Osteoblast (primary cell): ENCODE measurements at places on chromosomes 1 and 21. TPM values are rescaled to one million over a fixed set of nuclear protein-coding genes. Genes with fewer than 3 reads are reported as not detected.

- peak; percentile 86 for DNase-seq
Measured at GRCh38 chr21:37199057-37199924, 67.8 kb downstream of the VPS26C start.

GRCh38 chr1:60573726-60574409 lies 500.3 kb upstream of the C1orf87 start:
- no peak for DNase-seq

DNA sequence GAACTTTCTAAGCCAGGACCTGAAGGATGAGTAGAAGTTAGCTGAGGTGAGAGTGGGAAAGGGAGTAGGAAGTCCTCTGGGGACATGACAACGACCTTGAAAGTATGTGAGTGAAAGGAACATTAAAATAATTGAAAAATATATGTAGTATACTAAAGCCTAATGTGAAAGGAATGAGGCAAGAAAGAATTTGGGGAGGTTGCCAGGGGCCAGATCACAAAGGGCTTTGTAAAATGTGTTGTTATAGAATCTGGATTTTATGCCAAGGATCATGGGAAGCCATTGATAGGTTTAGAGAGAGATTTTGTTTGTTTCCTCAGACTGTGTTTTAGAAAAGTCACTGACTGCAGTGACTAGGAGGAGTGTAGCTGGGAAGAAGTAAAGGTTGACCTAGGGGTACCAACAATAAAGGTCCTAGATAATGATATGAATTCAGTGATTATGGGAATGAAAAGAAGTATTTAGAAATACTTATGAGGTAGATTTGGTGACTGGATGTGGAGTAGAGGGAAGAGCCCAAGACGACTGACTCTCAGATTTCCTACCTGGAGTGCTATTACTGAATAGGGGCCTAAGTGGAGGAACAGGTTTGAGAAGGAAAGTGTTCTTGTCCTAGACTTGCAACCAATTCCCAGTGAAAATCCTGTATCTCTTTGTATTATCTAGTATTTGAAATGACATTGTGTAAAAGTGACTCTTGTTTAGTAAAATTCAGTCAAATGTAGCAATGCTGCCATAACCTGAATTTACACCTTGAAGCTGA lies 179.8 kb downstream of the PHTF1 start:
- DNase-seq = no peak

GRCh38 chr21:21973806-21974205 lies 975.6 kb downstream of the NCAM2 start:
- peak; percentile 0 for DNase-seq

- no peak for DNase-seq
Measured at GRCh38 chr1:152497273-152497672, 13.3 kb upstream of the LCE5A start.

GRCh38 chr1:66237042-66237441 lies 296.9 kb upstream of the SGIP1 start:
- no peak for DNase-seq

Gene MTARC1
- total RNA-seq = 2.9 TPM in 2 replicates

- no peak for DNase-seq
Measured at GRCh38 chr1:3274972-3275371, 179.5 kb upstream of the ARHGEF16 start.

Gene CD84
- total RNA-seq = 0.29 and 0.36 TPM in 2 replicates

Gene SLC45A1
- 1.8 and 2.4 TPM in 2 replicates for total RNA-seq

Gene AMY1C
- not detected in 2 replicates for total RNA-seq
